ENCODE measurements at places on chromosomes 6 and 20. TPM values are rescaled to one million over a fixed set of nuclear protein-coding genes. Genes with fewer than 3 reads are reported as not detected.

DNA sequence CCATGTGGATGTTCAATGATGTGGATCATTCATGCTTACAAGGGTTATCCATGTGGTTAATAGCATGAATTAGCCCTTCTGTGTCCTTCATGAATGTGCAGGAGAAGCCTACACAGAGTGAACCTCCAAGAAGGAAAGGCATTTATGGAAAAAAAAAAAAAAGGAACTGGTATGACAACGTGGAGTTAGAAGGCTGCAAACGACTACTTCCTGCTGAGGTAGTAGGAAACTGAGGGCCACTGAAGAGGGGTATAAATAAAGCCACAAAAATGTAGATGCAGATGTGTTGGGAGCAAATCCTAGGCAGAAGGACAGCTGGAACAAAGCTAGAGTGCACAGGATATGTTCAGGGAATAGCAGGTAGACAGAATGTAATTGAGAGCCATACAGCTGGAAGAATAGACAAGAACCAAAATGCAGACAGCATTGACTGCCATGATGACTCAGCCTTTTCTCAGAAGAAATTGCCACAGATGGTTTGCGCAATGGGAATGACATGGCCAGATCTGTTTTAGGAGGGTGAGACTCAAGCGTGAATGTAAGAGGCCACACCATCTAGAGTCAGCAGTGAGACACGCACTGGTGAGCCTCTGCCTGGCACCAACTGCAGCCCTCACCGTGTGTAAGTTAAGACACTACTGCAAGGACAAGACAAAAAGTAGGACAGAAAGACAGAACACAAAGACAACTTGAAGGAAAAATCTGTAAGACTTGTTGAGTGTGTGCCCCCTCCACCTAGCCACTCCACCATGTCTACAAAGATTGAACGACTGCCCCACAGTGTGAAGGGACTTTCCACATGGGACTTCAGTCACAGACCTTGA, 79.8 kb downstream of the KIF13A start:
- peak; percentile 75 for DNase-seq

GNMT gene
- total RNA-seq, result 1.8 TPM

- no peak for DNase-seq
These were observed 97.0 kb downstream of the BTBD3 start for GRCh38 chr20:12014736-12015135.

GRCh38 chr6:143863771-143864170, 503 bp upstream of the ZC2HC1B start:
- no peak for DNase-seq

ULBP3 gene
- total RNA-seq, result 1.6 TPM

GRCh38 chr6:110999634-111000270, 17.9 kb downstream of the RPF2 start:
- peak; percentile 19 for DNase-seq

GRCh38 chr20:24589815-24590177, 120.4 kb downstream of the SYNDIG1 start:
- no peak for DNase-seq

GRCh38 chr20:17910828-17911294, 57.7 kb downstream of the SNX5 start:
- DNase-seq, result peak; percentile 52

LY6G6D gene
- not detected for total RNA-seq

PTPN1 gene
- total RNA-seq, result 47.4 TPM

BPIFA2 gene
- total RNA-seq, result not detected

DNA sequence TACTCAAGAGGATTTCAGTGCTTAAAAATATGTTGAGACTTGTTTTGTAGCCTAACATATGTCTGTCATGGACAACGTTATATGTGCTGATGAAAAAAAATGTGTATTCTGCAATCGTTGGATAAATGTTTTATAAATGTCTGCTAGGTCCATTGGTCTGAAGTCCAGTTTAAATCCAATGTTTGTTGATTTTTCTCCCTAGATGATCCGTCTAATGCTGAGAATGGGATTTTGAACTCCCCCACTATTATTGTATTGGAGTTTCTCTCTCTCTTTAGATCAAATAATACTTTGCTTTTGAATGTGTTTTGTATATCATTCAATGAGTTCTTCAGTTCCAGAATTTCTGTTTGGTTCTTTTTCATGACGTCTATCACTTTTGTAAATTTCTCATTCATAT, 44.9 kb downstream of the CYB5R4 start:
- DNase-seq, result no peak

HMGCLL1 gene
- not detected for total RNA-seq

DNA sequence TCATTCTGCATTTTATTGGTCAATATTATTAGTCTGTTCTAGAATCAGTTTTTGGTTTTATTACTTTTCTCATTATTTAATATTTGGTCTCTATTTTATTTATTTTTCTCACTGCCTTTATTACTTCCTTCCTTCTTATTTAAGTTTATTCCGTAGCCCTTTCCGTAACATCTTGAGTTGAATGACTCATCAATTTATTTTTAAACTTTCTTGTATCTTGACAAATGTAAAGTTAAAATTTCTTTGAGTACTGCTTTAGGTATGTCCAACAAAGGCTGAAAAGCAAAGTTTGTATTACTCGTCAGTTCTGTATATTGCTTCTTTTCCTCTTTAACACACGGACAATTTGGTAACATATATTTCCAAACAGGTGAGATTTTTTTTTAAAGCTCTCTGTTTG, 192.0 kb downstream of the CD109 start:
- DNase-seq, result no peak

DNA sequence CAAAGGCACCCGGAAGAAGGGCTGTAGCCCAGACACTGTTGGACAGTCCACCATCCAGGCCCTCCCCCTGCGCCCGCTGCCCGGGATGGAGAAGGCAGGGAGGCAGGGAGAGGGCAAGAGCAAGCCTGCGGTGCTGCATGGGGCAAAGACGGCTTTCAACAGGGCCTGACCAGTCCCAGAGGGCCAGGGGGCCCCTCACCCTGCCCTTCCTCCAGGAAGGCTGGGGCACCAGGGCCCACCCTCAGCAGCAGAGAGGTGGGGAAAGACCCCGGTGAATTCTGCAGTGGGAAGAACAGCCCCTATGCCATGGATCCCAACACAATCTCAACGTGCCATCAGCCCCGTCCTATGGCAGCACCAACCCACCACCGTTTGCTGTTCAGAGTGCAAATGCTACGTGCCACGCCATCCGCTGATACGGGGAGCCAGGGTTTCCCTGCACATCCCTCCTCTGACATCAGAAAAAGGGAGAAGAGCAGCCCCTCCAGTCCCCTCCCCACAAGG, 41.1 kb downstream of the RRBP1 start:
- DNase-seq, result no peak

DNA sequence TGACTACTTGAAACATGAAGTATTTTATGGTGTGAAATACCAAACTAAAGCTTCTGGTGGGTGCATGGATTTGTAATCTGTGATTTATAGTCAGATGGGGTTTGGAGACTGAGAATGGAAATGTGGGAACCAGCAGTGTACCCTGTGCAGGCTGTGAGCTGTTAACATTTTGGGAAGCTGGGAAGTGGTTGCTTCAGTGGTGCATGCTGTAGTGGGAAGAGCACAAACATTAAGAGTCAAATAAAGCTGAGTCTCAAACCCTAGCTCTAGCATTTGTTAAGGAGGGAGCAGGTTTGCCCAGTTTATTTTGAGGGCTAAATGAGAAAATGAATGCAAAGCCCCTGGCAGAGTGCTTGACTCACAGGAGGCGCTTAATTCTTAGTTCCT, 235.7 kb downstream of the ZFAND3 start:
- no peak for DNase-seq

DNA sequence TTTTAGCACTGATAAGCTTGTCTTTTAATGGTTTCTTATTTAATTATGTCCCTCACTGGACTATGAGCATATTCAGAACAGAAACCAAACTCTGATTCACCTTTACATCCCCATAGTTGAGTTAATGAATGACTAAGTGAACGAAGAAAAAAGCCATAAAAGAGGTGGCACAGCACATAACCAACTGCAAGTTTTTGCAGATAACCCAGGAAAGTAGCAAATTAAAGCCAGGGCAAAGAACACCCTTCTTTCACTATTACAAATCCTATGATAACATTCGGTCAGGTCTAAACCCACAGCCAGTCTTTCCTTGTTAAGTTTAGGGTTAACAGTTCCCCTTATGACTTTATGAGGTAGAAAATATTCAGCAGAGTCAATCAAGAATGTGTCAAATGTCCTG, 102.7 kb downstream of the RIN2 start:
- no peak for DNase-seq

RPL10A gene
- 1,085 TPM for total RNA-seq

GRCh38 chr6:133131621-133132465, 109.3 kb upstream of the EYA4 start:
- peak; percentile 60 for DNase-seq

DNA sequence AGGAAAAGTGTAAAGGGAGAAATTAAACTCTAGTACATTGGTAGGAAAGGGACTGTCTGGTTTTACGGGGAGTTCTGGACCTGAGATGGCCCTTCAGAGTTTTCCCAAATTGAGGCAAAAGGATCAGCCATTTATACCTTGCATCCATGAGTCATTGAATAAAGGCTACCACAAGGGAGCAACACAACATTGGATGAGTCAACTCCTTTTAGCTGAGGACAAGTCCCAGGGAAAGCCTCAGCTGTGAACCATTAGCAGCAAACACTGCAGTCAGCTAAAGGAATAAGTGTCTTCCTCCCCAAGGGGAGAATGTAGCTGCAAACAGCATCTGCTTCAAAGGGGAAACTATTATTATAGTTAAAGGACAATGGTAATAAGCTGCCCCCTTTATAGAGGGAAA, 468.7 kb upstream of the ID4 start:
- DNase-seq, result peak; percentile 14

GRCh38 chr20:47196091-47197081, 160.1 kb downstream of the ZMYND8 start:
- peak; percentile 83 for DNase-seq

DNA sequence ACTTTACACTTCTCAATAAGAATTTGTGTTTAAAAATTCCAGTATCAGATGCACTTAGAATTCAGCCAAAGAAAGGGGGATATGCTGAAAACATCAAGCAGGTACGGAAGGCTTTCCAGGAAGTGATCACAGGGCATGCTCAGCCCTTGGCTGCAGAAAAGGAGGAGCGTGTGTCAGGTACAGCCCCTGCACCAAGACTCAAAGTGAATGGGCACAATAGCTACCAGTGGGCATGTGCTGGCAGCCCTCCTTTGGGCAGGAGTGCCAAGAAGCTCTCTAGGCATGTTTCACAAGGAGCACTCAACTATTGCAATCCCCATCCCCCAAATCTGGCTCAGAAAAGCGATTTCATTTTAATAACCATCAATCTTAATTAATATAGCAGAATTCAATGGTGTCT, 298.8 kb downstream of the GMDS start:
- DNase-seq, result no peak

- peak; percentile 10 for DNase-seq
These were observed 29.4 kb downstream of the GLO1 start for GRCh38 chr6:38673397-38674165.

GRCh38 chr6:20096536-20096935, 115.7 kb downstream of the MBOAT1 start:
- no peak for DNase-seq

TNXB gene
- total RNA-seq, result 11.5 TPM

ERVFRD-1 gene
- total RNA-seq, result 0.11 TPM

VARS2 gene
- total RNA-seq, result 53.4 TPM

DNA sequence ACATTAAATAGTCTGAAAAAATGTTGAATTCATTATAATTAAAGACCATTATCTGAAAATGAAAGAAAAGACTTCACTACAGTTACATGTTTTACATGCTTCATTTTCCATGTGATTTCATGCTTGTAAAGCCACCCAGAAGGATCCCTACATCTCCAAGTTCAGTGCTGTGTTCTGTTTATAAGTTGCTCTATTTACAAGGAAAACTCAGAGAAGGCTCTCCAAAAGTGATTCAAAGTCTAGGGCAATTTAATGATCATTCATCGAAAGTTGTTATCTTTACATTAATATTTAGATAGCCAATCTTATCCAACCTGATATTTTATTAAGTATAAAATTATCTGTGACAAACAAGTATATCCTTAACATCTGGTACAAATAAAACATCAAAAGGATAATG, 494.9 kb upstream of the RNF217 start:
- DNase-seq, result no peak

- no peak for DNase-seq
These were observed 149.7 kb downstream of the MRPL14 start for GRCh38 chr6:43977404-43978111.

TXLNB gene
- not detected for total RNA-seq

GRCh38 chr20:34916774-34917354, 38.7 kb downstream of the GSS start:
- DNase-seq, result no peak

SLC17A5 gene
- total RNA-seq, result 9.0 TPM

GRCh38 chr20:18721551-18722115, 92.0 kb upstream of the SCP2D1 start:
- DNase-seq, result no peak

HCRTR2 gene
- not detected for total RNA-seq

DNA sequence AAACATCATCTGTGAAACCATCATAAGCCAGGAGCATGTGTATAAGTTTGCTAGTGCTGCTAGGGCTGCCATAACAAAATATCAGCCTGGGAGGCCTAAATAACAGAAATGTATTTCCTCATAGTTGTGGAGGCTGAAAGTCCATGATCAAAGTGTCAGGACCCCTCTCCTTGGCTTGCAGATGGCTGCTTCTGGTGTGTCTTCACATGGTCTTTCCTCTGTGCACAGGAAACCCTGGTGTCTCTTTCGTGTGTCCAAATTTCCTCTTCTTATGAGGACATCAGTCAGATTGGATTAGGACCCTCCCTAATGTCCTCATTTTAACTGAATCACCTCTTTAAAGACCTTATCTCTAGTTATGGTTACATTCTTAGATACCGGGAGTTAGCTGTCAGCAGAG, 6.2 kb upstream of the CITED2 start:
- DNase-seq, result no peak

GRCh38 chr20:49308875-49309274, 31.0 kb upstream of the ZNFX1 start:
- no peak for DNase-seq

CYP21A2 gene
- not detected for total RNA-seq

BPI gene
- total RNA-seq, result not detected

GRCh38 chr6:11309947-11310665, 77.6 kb upstream of the NEDD9 start:
- DNase-seq, result no peak

- peak; percentile 76 for DNase-seq
These were observed 28.9 kb downstream of the STX7 start for GRCh38 chr6:132483779-132484679.
